ENCODE measurements at places on chromosomes 12 and 14.

- H3K36me3 ChIP-seq, result no peaks in the 10 kb centered on the region
- H3K27me3 ChIP-seq, result no peaks in the 10 kb centered on the region
- DNase-seq, result no peak
- no peaks in the 10 kb centered on the region for H3K4me1 ChIP-seq
Measured at GRCh38 chr12:86137936-86138335, 118.3 kb downstream of the MGAT4C start.

DNA sequence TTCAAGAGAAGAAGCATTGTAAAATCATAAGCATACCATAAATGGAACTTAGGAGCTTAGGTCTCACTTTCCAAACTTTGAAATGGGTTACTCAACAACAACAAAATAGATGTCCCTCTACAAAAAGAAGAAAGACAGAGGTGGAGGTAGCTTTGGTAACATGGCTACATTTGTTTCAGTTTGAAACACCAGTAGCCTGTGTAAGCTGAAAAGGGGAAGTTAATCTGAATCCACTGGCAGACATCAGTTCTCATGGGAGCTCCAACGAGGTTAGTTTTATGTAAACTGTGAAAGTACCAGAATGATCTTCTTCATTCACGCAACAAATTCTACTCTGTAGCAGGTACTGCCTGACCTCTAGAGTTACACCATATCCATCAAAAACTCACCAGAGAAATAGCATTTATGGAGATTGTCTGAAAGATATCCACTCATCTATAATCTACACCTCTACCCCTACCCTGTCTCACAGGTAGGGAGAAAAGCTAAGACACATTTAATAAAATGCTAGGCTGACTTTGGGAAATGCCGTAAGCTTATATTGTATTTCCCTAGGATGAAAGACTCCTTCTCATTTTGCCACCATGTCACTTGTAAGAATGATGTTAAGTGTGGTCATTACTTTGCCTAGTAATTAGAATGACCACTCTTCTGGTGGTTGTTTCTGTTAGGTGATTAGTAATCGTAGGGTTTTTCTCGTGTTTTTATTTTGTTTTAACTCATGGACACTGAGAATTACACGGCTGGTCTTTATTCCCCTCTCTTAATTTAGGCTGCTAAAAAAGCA, 224.1 kb downstream of the ASCL1 start:
- no peaks in the 10 kb centered on the region for H3K4me1 ChIP-seq
- H3K27ac ChIP-seq, result no peak overlapping the region
- no peaks in the 10 kb centered on the region for H3K36me3 ChIP-seq

GRCh38 chr12:104519190-104520019, 62.7 kb downstream of the CHST11 start:
- H3K27me3 ChIP-seq, result no peaks in the 10 kb centered on the region
- no peak for DNase-seq
- H3K4me3 ChIP-seq, result no peak overlapping the region
- no peaks in the 10 kb centered on the region for H3K36me3 ChIP-seq
- H3K27ac ChIP-seq, result no peak overlapping the region

DNA sequence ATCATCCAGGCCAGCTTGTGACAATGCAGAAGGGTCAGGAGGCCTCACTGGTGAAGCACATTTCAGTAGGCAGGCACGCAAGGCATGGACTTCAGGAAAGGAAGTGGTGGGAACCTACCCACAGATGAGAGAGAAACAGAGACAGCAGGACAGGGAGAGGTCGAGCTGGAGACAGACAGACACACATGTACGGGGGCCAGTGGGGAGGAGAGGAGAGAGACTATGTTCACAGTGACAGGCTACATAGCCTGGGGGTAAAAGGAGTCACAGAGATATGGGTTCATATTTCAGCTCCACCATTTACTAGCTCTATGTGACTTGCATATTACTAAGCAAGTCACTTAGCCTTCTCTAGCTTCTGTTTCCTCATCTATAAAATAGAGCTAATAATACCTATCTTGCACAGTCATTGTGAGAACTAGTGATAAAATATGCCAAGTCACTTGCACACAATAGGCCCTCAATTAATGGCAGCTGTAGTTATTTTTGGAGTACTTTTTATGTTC, 91.1 kb upstream of the FUT8 start:
- H3K4me1 ChIP-seq, result peaks cover 9% of the 10 kb centered on the region
- H3K27me3 ChIP-seq, result no peaks in the 10 kb centered on the region
- no peak overlapping the region for H3K27ac ChIP-seq
- H3K4me3 ChIP-seq, result no peak overlapping the region
- H3K36me3 ChIP-seq, result no peaks in the 10 kb centered on the region

DNA sequence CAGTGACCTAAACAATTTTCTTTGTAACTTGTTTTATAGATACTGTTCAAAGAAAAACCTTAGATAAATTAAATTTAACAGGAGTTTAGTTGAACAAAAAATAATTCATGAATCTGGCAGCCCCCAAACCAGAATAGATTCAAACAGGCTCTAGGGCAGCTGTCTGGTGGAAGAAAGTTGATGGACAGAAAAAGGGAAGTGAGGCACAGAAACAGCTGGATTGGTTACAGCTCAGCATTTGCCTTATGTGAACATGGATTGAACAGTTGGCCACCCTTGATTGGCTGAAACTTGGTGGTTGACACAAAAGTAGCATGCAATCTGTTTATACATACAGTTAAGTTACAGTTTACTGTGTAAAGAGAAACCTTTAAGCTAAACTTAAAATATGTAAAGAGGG, 954.3 kb upstream of the FLRT2 start:
- no peak for DNase-seq
- H3K4me3 ChIP-seq, result no peak overlapping the region
- peaks cover 19% of the 10 kb centered on the region for H3K4me1 ChIP-seq
- no peaks in the 10 kb centered on the region for H3K27me3 ChIP-seq

DNA sequence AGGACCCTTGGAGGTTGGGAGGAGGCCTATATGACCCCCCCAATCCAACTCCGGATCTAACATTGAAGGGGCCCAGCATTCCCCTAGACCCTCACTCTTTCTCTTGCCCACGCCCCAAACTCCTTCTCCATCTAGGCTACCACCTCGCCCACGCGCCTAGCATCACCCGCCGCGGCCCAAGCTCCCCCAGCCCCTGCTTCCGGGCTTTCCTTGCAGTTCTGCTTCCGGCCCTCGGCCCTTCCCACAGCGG, 445 bp downstream of the CERS5 start:
- peak overlapping the region; percentile 87 for H3K27ac ChIP-seq
- no peaks in the 10 kb centered on the region for H3K36me3 ChIP-seq
- peaks cover 17% of the 10 kb centered on the region for H3K4me1 ChIP-seq
- H3K27me3 ChIP-seq, result no peaks in the 10 kb centered on the region
- no peak for DNase-seq

- H3K27ac ChIP-seq, result peak overlapping the region; percentile 14
- no peaks in the 10 kb centered on the region for H3K27me3 ChIP-seq
- H3K4me1 ChIP-seq, result peaks cover 11% of the 10 kb centered on the region
- DNase-seq, result peak; percentile 60
- H3K36me3 ChIP-seq, result no peaks in the 10 kb centered on the region
Measured at GRCh38 chr12:94954029-94954685, 49.3 kb downstream of the NDUFA12 start.

- H3K4me1 ChIP-seq, result no peaks in the 10 kb centered on the region
- H3K4me3 ChIP-seq, result no peak overlapping the region
- no peaks in the 10 kb centered on the region for H3K36me3 ChIP-seq
- DNase-seq, result no peak
- H3K27me3 ChIP-seq, result no peaks in the 10 kb centered on the region
Measured at GRCh38 chr12:30996255-30996654, 69.7 kb downstream of the TSPAN11 start.

DNA sequence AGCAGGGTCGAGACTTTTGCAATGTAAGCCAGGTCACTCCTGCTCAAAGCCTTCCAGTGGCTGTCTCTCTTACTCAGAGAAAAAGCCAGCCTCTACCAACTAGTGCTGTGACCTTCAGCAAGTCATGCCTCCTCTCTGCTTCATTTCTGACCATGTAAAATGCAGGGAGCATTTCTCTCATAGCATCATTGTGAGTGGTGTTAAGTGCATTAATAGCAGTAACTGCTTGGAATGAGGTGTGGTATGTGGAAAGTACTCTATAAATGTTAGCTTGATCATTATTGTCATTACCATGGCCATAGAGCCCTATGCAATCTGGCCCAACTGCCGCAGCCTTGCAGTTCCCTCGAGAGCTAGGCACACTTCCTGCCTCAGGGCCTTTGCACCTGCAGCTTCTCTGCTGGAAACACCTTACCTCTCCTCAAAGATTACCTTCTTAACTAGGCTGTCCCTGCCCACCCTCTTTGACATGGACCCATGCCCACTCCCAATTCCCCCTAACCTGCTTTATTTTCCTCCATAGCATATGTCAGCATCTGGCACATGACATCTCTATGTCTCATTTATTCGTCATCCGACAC, 10.9 kb downstream of the PLEKHD1 start:
- no peak for DNase-seq
- H3K36me3 ChIP-seq, result no peaks in the 10 kb centered on the region
- H3K4me3 ChIP-seq, result no peak overlapping the region
- H3K27ac ChIP-seq, result no peak overlapping the region
- H3K27me3 ChIP-seq, result no peaks in the 10 kb centered on the region

DNA sequence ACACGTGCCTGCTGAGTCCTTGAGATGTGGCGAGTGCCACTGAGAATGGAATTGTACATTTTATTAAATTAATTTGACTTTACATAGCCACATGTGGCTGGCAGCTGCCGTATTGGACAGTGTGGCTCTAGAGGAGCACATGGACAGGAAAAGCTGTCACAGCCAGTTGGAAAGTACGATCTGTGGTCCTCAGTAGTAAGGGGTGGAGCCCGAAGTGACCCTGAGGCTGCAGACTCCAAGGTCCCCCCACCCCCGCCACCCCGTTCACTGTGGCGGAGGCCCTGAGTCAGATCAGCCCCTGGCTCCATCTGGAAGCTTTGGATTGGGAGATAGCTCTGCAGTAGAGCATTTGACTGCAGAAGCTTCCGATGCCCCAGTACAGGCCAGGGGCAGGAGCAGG, 25.8 kb upstream of the BEGAIN start:
- peaks cover 11% of the 10 kb centered on the region for H3K4me1 ChIP-seq
- H3K27ac ChIP-seq, result no peak overlapping the region
- no peaks in the 10 kb centered on the region for H3K36me3 ChIP-seq
- no peak overlapping the region for H3K4me3 ChIP-seq
- no peak for DNase-seq
- H3K27me3 ChIP-seq, result no peaks in the 10 kb centered on the region

GRCh38 chr12:13247596-13247995, 51.1 kb downstream of the EMP1 start:
- H3K4me1 ChIP-seq, result no peaks in the 10 kb centered on the region
- no peaks in the 10 kb centered on the region for H3K27me3 ChIP-seq
- DNase-seq, result no peak
- no peak overlapping the region for H3K4me3 ChIP-seq
- H3K27ac ChIP-seq, result no peak overlapping the region

Data from body of pancreas (tissue), 4 donors.